ENCODE measurements at places on chromosomes 1 and 21.

DNA sequence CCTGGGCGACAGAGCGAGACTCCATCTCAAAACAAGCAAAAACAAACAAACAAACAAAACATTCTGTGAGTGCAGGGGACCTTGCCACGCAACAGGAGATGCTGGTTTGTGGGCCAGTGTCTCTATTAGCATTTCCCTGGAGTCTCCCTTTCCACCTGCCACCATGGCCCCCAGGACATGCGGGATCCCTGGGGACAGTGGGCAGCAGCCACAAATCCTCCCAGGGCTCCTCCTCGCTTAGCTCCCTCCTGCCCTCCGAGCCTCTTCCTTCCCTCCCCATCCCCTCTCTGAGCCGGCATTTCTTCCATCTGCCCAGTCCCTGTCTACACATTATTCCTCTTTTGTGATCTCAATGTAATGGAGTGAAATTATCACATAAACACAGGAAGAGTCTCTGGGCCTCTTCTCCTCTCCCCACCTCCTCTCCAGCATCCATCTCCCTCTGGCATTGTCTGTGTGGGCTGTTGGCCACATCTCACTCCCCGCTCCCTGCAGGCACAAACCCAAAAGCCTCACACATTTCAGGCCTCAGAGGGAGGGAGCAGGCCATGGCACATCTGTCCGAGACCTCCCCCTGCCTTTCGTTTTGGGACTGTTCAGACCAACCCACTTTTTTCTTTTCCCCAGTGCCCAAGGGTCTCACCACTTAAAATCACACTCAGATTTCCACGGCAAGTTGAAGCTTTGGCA is 144.3 kb downstream of the MIS18A start:
- DNase-seq, result no peak

GRCh38 chr1:11841245-11842153 is 6.1 kb downstream of the NPPA start:
- DNase-seq, result no peak

GRCh38 chr1:92066321-92066720 is 8.9 kb downstream of the SETSIP start:
- DNase-seq, result no peak

- no peak for DNase-seq
Observed at GRCh38 chr1:95304803-95305202, 70.8 kb downstream of the RWDD3 start.

- no peak for DNase-seq
Observed at GRCh38 chr1:157961805-157962762, 31.4 kb upstream of the KIRREL1 start.

GRCh38 chr1:23809751-23810171 is 9.2 kb upstream of the GALE start:
- DNase-seq, result peak; percentile 52

DNA sequence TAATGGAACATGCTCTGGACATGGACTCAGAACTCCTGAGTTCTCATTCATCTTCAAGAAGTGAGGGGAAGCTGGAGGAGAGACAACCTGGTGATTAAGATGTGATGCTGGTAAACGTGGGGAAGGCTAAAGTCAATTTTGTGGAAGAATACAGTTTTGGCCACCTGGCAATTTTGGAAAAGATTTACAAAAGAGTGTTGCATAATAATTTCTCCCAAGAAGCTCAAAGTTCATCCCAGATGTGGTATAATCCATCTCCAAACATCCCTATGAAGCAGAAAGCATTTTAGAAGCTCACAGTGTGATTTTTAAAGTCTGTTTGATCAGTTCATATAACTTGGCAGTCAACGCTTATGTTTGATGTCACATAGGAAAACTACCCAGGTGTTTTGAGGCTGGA is 208.7 kb downstream of the LMX1A start:
- no peak for DNase-seq

GRCh38 chr21:33916200-33916567 is 580 bp upstream of the ATP5PO start:
- peak; percentile 46 for DNase-seq

DNA sequence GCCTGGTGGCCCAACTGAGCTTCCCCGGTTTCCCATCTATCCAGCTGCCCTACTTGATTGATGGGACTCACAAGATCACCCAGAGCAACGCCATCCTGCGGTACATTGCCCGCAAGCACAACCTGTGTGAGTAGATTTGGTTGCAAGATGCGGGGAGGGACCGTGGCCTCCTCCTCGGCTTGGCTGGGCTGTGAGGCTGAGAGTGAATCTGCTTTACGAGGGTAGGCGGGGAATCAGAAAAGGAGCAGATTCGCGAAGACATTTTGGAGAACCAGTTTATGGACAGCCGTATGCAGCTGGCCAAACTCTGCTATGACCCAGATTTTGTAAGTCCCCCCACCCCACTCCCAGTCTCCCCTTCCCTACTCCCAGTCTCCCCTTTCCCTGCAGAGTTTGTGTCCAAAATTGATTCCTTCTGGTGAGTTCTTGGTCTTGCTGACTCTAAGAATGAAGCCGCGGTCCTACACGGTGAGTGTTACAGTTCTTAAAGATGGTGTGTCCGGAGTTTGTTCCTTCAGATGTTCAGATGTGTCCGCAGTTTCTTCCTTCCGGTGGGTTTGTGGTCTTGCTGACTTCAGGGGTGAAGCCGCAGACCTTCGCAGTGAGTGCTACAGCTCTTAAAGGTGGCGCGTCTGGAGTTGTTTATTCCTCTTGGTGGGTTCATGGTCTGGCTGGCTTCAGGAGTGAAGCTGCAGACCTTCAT is 1.5 kb downstream of the GSTM2 start:
- no peak for DNase-seq

- DNase-seq, result no peak
Observed at GRCh38 chr1:31906557-31906956, 31.6 kb downstream of the PTP4A2 start.

- DNase-seq, result no peak
Observed at GRCh38 chr1:175150596-175151319, 41.8 kb downstream of the KIAA0040 start.

- no peak for DNase-seq
Observed at GRCh38 chr21:36576441-36576840, 96.5 kb upstream of the CLDN14 start.

Data from NCI-H510A treated with DMSO at 0.1 percent for 48 hours (cell line).